ENCODE measurements at places on chromosomes 1 and 21.
A peak's percentile ranks its signal among the peaks of the same experiment; 100 is the strongest.

DNA sequence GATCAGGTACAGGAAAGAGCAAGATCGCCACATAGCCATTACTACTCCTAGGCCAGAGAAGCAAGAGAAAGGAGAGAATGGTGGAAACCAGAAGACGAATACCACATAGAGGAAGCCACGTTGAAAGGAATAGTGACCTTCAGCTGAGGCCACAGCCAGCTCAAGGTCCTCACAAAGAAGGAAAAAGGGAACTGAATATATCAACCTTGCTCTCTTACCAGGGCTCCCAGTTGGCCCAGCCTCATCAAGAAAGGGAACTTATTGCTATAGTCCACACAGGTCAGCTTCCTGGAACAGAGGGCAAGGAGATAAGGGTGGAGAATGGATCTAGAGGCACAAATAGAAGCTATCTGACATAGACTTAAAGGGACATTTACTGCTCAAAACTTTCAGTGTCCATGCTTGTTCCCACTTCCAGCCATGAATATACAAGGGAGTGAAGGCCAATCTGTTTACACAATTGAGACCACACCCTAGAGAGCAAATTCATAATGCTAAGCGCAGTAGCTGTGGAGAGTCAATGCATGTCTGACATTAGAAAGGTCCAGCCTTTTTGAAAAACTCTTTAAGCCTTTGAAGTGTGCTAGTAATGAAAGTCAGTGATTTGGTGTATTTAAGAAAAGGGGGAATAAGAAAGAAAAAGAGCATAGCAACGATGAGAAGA, 120.7 kb upstream of the ZC3H11B start:
- DNase-seq: no peak

GRCh38 chr1:214514032-214514818, 37.2 kb downstream of the PTPN14 start:
- DNase-seq: no peak

- DNase-seq: no peak
Observed at GRCh38 chr1:23593556-23594148, 34.4 kb upstream of the ID3 start.

DNA sequence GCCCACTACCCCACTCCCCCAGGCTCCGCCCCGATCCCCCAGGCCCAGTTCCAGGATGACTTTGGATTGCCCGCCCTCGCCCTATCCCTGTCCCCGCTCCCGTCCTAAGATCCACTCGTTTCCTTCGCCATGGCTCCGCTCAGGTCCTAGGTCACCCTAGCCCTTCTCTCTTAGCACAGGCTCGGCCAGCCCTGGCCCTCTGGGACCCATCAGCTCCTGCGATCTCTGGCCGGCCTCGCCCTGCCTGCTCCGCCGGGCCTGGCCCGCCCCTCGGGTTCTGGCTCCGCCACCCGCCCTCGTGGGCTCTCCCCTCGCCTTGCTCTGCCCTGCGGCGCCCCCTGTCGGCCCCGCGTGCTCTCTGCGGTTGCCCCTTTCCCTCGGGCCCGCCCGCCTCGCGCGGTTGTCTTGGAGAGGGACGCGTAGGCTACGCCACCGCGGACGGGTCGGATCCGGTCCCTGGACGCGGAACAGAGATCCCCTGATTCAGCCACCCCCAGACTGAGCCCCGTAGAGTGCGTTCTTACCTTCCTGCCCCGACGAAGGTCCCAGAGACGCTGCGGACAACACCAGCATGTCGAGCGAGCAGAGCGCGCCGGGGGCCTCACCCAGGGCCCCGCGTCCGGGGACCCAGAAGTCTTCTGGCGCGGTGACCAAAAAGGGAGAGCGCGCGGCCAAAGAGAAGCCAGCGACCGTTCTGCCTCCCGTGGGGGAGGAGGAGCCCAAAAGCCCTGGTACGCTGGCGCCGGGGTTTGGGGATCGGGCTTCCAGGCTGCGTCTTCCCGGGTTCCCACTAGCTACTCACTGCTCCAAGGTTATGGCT, at the start of gene LRRC71:
LRRC71 (plus strand) TSS at position 400 of the 820 bp plus-strand sequence; CDS start at position 572, 172 bp downstream.
- DNase-seq: peak; percentile 69

Data from brain (organoid and tissue), 16 donors.